Endodermal cell (in vitro differentiated cells): ENCODE measurements at places on chromosomes 1 and 21. TPM values are rescaled to one million over a fixed set of nuclear protein-coding genes. Genes with fewer than 3 reads are reported as not detected.

KCNH1 gene
- total RNA-seq = 3.5 to 5.8 TPM (median 4.3 TPM) in 3 replicates

ITSN1 gene
- 87.5 to 105 TPM (median 104 TPM) in 3 replicates for total RNA-seq

MSH4 gene
- total RNA-seq = 0.34 and 0.46 TPM in 2 replicates

OPRD1 gene
- 0.38 to 1.2 TPM (median 0.75 TPM) in 3 replicates for total RNA-seq

MAN1C1 gene
- 2.2 to 2.8 TPM (median 2.7 TPM) in 3 replicates for total RNA-seq

DNA sequence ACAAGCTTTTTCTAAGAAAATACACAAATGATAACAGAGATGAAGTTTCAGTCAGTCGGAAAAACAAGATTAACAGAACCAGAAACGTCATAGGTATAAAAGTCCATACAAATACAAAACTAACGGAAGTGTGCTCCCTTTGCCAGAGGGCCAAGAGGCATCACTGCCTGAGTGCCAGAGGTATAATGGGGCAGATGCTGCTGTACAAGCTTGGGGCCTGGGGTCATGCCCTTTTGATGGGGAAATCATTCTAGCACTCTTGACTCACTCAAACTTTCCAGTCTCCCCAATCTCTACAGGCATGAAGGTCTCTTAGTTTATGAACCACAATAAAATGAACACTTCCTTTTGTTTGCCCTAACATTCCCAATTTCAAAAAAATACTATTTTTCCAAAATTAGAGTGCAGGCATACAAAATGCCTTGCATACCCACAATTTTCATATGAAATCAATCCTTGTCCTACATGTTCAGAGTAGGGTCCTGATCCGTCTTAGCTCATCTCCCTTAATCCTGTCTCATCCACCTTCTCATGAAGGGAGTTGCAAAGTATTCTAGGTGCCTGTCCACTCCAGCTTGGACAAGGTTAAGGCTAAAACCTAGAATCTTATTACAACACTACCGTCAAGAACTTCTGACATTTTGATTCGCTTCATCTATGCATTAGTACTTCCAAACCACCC lies 1.5 kb downstream of the RPL22 start:
- DNase-seq = no peak

DNA sequence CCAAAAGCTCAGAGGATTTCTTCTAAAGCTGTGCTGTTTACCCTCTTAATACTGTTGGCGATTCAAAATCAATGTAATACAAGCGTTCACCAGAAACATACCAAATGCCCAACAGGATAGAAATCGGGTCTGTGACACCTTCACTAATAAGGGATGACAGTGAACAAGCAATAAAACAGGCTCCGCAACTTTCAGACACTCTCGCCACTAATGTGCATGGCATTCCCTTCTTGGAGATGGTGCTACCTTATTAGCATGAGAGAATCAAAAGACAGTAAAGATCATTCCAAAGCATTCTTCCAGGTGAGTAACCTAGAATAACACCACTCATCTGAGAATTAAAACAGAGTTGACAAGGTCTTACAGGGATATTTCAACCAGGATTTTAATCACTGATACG lies 367.1 kb downstream of the TTLL7 start:
- no peak for DNase-seq

DNA sequence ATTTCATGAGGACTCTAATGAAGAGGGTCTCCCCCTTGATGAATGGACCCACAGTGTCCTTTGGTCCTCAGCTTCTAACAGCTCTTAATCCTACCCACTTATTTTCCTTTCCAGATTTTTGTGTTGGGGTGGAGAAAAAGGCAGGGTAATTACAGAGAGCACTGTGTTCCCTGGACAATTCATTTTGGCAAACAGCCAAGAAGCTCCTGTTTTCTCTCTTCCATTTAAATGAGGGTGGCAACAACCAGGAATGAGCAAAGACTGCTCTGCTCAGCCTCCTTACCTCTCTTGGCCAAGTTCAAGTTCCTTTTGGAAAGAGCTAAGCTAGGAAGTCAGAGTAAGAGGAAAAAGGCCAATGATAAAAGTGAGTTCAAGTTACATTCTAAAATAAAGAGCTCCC lies 11.9 kb downstream of the XKR8 start:
- DNase-seq = no peak

- DNase-seq = no peak
Observed at GRCh38 chr1:73979684-73980083, 218.3 kb downstream of the LRRIQ3 start.

DNA sequence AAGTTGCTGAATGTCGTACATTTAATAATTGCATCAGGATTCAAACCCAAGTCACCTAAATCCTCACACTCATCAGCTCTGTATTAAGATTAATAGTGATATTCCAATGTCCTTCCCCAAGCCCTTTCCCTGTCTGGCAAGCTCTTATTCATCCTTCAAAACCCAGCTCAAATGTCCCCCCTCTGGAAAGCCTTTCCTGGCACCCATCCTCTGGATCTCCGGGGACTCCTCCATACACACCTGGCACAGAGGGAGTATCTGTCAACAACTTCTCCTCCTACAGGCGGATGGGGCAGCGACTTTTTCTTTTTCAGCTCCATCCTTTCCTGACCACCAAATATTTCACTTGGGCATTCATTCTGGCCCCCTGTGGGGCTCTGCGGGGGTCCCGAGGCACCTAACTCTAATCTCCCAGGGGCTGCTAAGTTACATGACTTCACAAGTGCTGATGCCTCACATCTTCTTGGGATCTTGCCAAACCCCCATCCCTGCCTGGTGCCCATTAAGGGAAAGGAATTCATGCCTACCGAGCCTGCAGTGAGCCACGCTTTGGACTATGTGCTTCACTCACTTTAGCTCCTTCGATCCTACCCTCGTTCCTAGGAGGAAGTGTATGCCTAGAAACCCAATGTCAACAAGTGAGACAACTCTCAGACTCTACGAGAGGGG lies 15.2 kb downstream of the TINAGL1 start:
- peak; percentile 48 for DNase-seq

GRCh38 chr21:38766987-38767722 lies 38.6 kb upstream of the ETS2 start:
- no peak for DNase-seq

DNA sequence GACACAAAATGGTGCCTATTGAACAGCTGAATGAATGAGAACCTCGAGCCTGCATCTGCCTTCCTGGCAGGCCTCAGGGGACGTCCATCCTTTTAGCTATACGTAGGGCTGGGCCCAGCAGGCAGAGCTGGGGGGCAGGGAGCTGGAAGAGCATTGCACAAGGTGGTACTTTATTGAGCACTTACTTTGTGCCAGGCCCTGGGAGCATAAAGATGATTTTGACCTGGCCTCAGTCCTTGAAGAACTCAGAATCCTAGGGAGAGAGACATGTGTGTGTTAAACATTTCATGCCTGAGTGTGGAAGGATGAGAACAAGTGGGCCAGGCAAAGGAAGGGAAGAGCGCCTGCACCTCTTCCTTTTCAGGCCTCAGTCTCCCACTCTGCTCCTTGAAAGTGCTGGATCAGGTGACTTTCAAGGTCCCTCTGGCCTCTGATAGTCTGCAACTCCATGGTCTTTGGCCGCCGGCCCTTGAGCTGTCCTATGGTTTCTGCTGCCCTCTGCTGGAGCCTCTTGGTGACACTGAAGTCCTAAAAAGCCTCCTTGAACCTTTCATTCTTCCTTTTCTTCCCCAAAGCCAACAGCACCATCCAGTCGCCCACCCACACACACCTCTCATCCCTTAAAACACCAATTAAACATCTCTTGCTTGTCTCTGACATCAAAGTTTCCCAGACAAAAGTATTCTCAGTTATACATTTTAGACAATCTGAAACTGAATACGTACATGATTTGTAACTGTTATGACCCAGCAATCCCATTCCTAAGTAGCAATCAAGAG lies 3.5 kb upstream of the PEAR1 start:
- peak; percentile 96 for DNase-seq

- DNase-seq = peak; percentile 60
Observed at GRCh38 chr1:51559064-51559500, 40.0 kb upstream of the EPS15 start.

DNA sequence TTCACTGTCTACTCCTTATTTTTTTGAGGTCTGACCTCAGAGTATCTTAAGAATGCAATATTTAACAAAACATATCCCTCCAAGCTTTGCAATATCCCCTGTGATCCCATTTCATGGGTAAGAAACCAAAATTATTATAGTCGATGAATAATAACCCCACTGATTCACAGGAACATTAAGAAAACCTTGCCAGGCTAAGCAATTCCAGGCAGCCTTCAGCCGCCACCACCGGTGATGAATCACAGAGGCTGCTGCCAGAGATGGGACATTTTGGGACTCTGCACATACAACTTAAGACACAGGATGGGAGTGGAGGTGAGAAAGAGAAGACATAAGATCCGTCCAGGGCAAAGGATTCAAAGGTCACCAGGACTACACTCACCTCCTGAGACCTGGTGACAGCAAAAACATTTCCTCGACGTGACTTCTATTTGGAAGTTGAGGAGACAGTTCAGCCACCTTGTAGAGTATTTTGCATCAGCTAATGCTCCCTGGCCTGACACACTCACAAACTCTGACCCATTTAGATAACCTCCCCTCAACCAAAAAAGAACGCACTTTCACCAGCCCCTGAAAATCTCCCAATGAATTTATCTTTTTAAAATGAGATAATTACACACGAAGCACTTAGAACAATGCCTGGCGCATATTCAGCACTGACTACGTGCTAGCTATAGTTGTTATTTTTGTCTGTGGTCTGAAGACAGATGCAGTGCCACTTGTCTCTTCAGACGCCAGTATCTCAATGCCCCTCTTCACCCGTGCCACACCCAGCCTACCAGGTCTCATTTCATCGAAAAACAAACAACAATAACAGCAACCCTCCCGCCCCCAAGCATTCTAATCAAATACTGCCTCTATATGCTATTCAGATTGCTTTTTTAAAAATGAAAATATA lies 17.8 kb upstream of the OVAAL start:
- no peak for DNase-seq

- DNase-seq = no peak
Observed at GRCh38 chr1:12678820-12679219, 34.9 kb downstream of the AADACL4 start.

DNA sequence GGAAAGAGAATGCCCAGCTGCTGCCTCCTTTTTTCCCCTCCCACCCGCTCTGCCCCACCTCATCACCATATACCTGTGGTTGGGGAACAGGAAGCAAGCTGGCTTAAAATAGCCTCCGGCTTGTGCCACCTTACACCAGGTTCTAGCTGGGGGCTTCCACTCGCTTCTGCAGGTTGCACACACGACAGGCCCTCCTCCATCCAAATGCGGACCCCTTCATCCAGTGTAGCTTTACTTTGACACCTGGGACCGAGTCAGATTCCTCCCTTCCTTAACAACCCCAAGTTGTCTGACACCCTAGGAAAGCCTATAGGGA lies 14.6 kb downstream of the BLACAT1 start:
- no peak for DNase-seq
